ENCODE measurements at places on chromosomes 1 and 21.

DNA sequence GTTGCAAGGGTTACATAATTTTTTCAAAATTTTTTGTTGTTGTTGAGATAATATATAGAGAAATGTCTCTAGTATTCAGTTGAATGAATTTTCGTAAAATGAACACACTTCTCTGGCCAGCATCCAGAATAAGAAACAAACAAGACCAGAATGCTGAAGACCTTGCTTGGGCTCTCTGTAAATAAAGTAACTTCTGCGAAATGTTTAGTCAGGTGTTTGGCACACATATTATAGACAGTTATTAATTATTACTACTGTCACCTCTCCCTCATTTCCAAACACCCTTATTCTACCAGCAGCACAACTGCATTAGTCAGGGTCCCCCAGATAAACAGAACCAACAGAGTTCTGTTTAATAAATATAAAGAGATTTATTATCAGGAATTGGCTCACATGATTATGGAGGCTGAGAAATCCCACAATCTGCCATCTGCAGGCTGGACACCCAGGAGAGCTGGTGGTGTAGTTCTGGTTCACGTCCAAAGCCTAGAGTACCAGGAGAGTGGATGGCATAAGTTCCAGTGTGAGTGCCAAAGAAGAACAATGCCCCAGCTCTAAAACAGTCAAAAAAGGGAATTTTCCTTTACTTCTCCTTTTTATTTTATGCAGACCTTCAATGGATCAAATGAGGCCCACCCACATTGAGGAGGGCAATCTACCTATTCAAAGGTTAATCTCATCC is 44.1 kb upstream of the KCND3 start:
- no peak for DNase-seq

- DNase-seq, result no peak
Measured at GRCh38 chr1:154714052-154714623, 106.2 kb upstream of the ADAR start.

- no peak for DNase-seq
Measured at GRCh38 chr1:33314416-33314815, 6.5 kb downstream of the A3GALT2 start.

DNA sequence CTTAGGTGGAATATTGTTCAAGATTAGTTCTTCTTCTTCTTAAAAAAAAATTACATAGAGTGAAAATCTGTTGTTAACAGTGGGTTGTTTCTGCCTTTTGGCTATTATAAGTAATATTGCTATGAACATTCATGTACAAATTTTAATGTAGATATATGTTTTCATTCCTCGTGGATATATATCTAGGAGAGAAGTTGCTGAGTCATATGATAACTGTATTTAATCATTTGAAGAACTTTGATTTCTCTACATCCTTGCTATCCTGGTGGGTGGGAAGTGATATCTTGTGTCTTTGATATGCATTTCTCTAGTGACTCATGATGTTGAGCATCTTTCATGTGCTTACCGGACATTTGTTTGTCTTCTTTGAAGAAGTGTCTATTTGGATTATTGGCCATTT is 29.9 kb downstream of the MAST2 start:
- DNase-seq, result no peak

DNA sequence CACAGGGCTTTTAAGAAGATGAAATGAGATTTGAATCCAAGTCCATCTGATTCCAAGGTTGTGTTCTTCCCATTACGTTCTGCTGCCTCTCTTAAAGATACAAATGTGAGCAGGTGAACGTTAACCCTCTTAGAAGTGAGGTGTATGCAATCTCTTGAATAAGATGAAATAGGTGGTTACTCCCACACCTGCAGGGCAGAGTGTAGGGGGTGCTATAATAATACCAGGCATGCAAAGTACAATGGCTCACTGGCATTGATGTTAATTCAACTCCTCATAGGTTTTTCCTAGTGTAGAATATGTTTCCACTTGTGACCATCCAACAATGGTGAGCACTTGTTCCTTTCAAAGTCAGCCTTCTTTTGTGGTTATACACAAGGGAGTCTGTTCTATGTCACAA is 163.0 kb downstream of the ASTN1 start:
- DNase-seq, result no peak

Measured in nucleus accumbens (tissue), 56 donors.